Activated T-cell treated with anti-CD3 and anti-CD28 coated beads, Interleukin-2, amount 50 U/mL, for 24 hours (primary cell): ENCODE measurements at places on chromosomes 2 and 18.

DNA sequence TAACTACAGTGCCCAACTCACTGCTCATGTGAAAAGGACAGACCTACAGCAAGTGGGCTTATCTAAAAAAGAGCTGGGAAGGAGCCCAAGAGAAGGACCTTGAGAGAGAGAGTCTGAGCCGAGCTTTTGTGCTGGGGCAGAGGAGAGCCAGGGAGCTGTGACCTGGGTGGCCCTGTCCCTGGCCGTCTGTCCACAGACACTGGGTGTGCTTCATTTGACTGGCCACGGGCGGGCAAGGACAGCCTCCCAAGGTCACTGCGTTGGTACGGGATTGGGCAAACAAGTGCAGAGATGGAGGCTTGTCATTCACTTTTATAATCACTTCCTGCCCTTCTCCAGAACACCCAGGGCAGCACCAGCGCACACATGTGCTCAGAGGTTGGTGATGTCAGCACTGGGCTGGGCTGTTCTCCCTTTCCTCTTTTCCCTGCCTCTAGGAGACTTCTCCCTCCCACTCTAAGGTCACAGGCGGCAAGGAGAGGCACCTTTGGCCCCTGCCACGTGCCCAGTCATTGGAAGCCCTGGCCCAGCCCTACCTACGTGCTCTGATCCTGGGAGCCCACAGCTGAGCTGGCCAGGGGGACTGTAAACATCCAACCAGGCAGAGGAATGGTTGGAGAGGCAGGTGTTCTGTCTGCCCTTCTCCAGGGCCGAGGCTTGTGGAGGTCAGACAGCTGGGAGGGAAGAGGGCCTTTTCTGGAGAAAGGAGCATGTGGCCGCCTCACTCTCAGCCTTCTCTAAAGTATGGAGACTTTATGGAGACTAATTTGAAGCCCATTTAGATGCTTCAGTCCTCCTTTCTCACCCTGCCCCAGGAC, 6.4 kb upstream of the PSD4 start:
- peak; percentile 73 for DNase-seq

GRCh38 chr18:78908462-78909260, 71.0 kb upstream of the SALL3 start:
- DNase-seq: no peak

DNA sequence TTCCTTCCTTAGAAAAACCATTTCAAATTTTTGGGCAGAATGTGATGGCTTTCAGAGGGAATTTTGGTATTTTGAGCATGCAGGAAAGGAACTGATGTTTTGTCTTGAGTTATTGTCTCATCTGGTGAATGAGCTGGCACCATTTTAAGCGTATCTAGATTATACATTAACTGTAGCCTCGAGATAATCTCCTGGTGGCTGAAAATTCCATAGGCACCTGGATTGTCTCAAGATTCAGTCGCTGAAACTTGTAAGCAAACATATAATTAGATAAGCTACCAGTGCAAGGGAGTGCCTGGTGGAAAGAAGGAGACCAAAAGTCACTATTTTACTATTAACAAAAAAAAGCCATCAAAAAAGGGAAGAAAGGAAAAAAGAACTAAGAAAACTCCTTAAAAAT, 687.8 kb upstream of the DDX18 start:
- DNase-seq: no peak

GRCh38 chr18:70243131-70243929, 37.8 kb upstream of the RTTN start:
- no peak for DNase-seq

DNA sequence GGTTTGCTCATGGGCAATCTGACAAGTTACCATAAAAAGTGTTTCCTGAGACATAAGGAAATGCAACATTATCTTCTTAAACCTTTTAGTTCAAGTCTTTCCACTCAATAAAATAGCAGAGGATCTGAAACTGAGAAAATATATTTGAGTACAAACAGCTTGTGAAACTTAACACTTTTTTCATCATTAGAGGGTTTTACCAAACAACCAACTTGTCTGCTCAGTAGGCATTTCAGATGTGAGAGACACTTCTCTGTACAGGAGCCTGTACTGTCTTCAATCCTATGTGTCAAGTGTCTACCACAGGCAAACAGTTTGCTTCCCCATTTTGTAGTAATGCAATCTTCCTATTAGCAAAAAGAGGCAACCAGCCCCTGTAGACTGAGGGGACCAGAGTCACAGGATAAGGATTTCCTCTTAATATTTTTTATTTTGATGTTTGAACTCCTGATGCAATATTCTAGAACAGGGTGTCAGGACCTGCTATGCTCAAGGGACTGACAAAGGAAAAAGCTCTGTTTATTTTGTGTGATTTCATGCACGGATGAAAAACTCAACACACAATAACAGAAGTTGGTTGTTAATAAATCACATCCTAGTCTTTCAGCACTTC, 159.1 kb upstream of the LHCGR start:
- no peak for DNase-seq

DNA sequence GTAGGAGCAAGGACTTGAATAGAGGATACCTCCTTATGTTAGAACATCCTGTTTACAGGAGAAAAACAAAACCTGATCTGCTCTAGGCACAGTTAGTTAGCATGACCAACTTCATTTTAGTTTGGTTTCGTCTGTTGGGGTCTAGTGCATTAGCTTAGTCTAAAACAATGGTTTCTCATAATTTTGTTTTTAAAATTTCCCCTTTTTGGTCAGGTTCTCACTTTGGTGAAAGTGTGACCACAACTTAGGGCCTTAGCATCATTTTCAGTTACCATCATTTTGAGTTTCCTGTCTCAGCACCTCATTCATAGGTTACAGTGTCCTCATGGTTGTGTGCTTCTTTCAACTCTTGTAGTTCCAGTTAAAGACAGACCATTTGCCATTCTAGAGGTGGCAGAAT, 1277.0 kb upstream of the SLC39A10 start:
- no peak for DNase-seq

DNA sequence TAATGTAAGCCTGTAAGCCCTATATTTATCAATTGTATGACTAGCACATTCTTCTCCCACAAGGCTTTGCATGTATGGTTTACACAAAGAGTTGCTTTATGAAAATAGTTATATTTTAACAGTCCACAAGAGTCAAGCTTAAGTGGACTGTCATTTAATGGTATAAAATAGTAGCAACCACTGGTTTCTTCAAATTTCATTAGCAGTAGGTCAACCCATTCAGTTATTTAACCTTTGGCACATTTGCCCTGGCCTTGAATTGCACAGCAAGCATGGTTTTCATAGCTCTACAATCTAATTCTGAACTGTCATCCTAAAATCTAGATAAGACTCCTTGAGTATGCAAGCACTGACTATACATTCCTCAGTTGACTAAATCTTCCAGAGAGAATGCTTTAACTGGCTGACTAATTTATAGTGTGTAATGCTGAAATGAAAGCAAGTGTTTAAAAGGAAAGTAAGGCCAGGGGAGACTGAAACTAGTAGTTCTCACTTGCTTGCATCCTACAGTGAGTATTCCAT, 1.8 kb downstream of the DPP4 start:
- no peak for DNase-seq
